Cerebellar nuclear complex (tissue), 1 donor: ENCODE measurements at places on chromosomes 4 and X.

DNA sequence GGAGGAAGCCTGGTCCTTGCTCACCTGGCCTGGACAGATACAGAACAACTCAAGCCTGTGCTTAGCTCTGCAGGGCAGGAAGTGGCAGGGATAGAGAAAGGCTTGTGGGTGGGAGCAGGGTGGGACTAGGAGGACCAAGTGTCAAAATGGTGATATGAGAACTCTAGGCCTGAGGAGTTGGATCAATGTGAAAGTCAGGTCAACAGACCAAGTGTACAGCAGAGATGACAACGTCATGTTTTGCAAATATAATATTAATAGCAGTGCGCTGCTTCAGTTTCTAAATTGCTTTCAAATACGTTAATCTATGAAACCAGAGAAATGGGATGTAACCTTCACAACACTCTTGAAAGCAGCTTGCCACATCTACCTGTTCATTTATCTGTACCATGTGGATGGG lies 114.2 kb upstream of the MAP3K15 start:
- no peak for DNase-seq

GRCh38 chr4:24024605-24025004 lies 134.8 kb upstream of the PPARGC1A start:
- DNase-seq = no peak

GRCh38 chr4:76083386-76083988 lies 9.0 kb downstream of the ART3 start:
- no peak for DNase-seq

- no peak for DNase-seq
These were observed 7.6 kb downstream of the TIGD4 start for GRCh38 chr4:152771741-152772533.

- DNase-seq = no peak
These were observed 43.4 kb downstream of the SHROOM2 start for GRCh38 chrX:9829308-9830267.

- peak; percentile 49 for DNase-seq
These were observed 79.4 kb downstream of the FAM53A start for GRCh38 chr4:1604706-1605205.

GRCh38 chr4:2914256-2915126 lies 48.7 kb downstream of the NOP14 start:
- no peak for DNase-seq

GRCh38 chrX:13667919-13668318 lies 15.0 kb downstream of the TCEANC start:
- no peak for DNase-seq

DNA sequence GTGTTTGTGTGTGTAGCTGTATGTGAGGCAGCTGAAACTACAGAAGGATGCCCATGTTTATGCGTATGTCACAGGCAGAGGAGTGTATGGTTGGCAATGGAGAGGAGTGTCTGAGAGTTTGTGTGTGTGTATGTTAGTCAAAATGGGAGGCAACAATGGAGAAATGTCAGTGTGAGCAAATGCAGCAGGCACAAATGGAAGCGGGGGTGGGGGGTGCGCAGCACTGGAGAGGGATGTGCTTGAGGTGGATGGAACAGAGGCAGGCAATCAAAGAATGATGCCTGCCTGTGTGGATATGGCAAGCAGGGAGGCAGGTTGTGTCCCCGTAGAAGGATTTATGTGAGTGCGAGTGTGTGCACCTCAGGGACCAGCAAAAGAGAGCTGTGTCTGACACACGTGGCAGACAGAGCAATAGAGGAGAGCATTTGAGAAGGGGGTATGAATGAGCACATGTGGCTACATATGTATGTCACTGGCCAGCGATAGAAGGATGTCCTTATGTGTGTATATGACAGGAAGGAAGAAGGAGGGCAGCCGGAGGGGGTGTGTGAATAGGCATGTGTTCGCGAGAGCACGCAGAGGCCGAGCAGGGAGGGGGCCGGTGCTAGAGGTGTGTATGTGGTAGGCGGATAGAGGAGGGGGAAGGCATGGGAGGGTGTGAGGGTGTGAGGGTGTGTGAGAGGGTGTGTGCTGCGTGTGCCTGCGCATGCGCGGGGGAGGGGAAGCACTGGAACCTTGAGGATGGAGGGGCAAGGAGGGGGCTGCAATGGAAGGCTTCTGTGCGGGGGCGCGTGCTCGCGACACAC lies 1.1 kb downstream of the PJA1 start:
- no peak for DNase-seq

- DNase-seq = no peak
These were observed 14.5 kb upstream of the NDUFC1 start for GRCh38 chr4:139316733-139317132.

DNA sequence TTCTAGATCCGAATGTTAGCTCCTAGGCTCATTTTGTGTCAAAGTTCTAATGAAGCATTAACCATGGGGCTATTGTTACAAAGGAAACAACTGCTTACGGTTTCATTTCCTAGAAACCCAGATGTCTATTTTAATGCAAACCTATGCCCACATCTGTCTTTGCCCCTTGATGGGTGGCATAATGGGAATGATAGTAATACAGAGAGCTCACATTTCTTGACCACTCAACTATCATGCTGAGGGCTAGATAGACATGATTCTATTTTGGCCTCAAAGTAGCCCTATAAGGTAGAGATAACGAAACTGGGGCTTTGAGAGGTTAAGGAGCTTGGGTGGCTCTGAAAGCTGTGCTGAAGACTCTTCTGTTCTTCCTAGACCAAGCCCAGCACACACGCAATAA lies 1.9 kb downstream of the TLR7 start:
- DNase-seq = no peak

DNA sequence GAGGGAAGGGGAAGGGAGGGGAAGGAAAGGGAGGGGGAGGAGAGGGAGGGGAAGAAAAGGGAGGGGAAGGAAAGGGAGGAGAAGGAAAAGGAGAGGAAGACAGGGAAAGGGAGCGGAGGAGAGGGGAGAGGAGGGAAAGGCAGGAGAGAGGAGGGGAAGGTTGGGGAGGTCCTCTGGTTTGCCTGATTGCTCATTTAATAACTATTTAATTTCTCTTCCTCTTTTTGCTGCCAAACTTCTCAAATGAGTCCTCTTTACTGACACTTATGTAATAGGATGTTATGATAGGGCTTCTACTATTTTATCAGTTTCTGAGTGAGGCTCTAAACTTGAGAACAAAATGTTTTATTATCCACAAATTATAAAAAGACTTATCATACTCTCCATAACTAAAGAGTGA lies 35.4 kb upstream of the PPA2 start:
- DNase-seq = no peak

DNA sequence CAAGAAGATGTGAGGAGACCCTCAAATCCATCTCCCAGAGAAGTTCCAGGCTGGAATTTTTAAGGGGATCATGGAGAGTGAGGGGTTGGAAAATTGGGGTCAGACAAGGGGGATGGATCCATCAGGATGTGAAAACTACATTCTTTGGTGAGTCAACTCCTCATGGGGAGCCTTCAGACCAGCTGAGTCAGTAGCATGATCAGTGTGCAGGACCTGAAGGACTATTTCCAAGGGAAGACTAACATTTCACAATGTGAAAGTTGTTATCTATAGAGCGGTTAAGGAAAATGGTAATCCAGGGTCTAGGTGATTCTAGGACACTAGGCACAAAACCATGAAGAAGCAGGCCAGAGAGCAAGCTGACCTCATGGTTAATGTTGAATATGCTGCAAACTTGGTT lies 38.6 kb upstream of the CEP135 start:
- DNase-seq = no peak

DNA sequence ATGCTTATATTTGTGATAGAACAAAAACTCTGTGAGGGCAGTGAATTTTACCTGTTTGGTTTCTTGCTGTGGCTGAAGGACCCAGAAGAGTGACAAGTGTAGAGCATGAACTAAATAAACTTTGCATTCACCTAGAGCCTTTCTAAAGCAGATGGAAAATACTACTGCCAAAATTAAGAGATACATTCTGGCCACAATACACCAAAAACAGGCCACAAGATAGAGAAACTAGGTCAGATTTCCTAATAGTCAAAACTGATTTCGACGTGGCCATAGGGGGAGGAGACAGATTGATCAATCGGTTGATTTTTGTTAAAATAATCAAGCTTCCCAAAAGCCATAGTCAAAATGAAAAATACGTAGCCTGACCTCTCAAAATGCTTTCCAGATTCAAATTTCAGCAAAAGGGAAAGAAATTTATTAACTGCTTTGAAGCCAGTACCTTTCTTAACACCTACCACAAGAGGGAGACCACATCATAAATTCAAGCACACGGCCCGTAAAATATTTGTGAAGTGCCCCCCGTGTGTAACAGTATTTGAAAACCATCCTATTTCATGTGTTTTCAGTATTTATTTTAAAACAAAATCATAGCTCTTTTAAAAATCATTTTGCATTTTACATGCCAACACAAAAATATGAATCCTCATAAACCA lies 132.4 kb downstream of the CORIN start:
- DNase-seq = no peak

GRCh38 chr4:2849267-2850152 lies 5.9 kb downstream of the ADD1 start:
- no peak for DNase-seq

DNA sequence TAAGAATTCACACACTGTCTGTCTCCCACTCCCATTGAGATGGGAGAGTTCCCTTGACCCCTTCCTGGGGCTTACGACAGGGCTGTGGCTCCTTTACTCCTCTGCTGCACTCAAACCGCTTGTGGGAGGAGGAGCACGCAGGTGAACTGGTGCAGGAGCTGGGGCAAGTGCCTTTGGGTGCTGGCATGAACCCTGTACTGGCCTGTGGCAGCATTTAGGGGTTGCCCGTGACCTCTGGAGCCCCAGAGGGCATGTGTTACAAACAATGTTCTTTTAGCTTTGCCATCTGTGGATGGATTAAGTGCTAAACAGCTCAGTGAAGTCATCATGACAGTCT lies 21.8 kb upstream of the FTHL17 start:
- no peak for DNase-seq

DNA sequence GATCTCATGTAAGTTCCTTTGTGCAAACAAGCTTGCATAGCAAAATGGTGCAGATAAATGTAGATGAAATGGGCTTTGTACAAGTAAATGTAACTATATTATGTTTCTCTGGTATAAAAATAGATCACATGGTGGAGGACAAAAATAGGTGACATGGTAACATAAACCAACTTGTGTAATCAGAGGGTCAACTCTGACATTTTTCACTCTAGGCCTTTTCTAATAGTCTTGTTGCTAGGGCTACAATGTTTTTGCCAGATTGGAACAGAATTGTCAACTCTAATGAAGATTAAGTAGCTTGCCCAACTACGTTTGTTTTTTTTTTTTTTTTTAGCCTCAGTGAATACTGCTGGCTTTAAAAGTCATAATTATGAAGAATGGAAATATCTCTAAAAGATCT lies 11.5 kb downstream of the MAD2L1 start:
- no peak for DNase-seq

GRCh38 chr4:183443655-183444213 lies 702 bp upstream of the CDKN2AIP start:
- DNase-seq = no peak

GRCh38 chrX:117803463-117803862 lies 313.1 kb downstream of the KLHL13 start:
- no peak for DNase-seq

DNA sequence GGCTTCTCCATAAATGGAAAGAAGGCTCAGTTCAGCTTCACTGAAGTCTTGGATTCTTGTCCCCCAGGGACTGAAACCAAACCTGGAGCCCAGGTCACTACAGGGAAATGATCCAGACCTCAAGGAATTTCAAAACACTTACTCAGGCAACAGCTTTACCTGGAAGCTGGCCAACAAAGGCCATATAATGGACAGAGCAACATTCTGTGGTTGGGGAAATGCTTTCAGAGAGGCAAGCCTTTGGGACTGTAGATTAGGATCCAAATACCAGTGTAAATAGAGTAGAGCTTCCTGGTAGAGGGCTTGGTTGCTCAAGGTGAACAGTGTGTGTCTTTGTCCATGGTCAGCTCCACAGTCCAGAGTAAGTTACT lies 57.0 kb upstream of the PROM1 start:
- no peak for DNase-seq

GRCh38 chr4:159410076-159410777 lies 307.3 kb downstream of the RAPGEF2 start:
- no peak for DNase-seq

DNA sequence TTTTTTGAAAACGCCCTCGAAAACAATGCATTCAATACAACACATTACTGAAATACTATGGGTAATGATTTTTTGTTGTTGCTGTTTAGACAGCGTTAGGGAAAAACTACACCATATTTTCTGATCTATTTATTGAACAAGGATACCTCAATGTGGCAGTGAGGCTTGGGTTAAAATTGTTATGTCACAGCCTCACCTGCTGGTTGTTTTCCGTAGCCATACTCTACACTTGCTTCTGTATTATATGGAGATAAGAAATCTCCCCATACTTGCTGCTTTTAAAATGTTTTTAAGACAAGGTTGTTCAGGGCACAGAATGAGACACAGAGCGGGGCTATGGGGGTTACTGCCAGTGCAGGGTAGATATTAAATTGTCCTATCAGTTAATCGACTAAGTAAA lies 221.6 kb upstream of the FTHL17 start:
- no peak for DNase-seq

DNA sequence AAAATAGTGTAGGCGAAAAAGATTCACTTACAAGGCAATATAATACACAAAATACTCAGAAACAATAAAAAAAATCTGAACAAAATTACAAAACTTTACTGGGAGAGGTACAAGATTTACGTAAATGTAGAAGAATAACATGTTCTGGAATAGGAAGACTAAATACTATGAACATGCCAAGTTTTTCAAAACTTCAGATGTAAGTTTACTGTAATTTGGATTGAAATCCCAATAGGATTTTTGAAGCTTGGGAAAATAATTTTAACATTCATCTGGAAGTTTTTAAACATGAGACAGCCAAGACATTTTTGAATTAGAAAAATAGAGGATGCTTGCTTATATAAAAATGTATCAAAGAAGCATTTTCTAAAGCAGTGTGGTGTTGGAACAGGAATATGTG lies 30.5 kb upstream of the CT83 start:
- no peak for DNase-seq

DNA sequence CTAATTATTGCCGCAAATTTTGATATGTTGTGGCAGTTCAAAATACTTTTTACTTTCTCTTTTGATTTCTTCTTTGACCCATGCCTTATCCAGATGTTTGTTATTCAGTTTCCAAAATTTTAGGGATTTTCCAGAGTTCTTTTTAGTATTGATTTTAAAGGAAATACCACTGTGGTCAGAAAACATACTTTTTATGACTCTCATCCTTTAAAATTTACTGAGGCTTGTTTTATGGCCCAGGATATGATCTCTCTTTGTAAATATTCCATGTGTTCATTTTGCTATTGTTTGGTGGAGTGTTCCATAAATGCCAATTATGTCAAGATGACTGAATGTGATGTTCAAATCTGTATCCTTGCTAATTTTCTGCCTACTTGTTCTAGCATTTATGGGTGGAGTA lies 272.3 kb upstream of the DIPK2B start:
- no peak for DNase-seq

DNA sequence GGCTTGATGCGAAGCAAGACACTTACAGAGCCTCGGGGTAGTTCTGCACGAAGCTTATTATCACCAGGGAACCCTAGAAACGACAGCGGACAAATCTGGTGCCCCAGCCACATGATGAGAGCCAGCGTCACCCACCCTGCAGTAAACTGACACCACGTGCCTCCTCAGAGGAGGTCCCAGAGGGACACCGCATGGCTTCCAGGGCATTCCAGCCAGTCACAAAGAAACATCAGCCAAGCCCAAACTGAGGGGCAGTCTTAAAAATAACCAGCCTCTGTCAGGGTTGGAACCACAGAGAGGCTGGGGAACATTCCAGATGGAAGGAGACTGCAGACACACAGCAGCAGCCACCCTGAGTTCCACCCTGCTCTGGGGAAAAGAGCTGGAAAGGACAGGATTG lies 36.6 kb upstream of the HGFAC start:
- no peak for DNase-seq
